Endothelial cell of umbilical vein (primary cell): ENCODE measurements at places on chromosomes 1 and 21. TPM values are rescaled to one million over a fixed set of nuclear protein-coding genes. Genes with fewer than 3 reads are reported as not detected.

KCNJ9 gene
- total RNA-seq: not detected in 2 replicates

PRAMEF12 gene
- not detected in 2 replicates for total RNA-seq

ERICH3 gene
- not detected in 2 replicates for total RNA-seq

ADAMTSL4 gene
- total RNA-seq: 0.37 and 0.73 TPM in 2 replicates

LAMB3 gene
- total RNA-seq: 0.72 and 3.1 TPM in 2 replicates

NME7 gene
- 25.0 and 25.3 TPM in 2 replicates for total RNA-seq

OR2M3 gene
- not detected in 2 replicates for total RNA-seq

AMY2A gene
- not detected in 2 replicates for total RNA-seq

SPRR1A gene
- total RNA-seq: not detected in 2 replicates

CACNA1S gene
- not detected in 2 replicates for total RNA-seq

PKLR gene
- total RNA-seq: not detected in 2 replicates

GRHL3 gene
- not detected in 2 replicates for total RNA-seq

DNA sequence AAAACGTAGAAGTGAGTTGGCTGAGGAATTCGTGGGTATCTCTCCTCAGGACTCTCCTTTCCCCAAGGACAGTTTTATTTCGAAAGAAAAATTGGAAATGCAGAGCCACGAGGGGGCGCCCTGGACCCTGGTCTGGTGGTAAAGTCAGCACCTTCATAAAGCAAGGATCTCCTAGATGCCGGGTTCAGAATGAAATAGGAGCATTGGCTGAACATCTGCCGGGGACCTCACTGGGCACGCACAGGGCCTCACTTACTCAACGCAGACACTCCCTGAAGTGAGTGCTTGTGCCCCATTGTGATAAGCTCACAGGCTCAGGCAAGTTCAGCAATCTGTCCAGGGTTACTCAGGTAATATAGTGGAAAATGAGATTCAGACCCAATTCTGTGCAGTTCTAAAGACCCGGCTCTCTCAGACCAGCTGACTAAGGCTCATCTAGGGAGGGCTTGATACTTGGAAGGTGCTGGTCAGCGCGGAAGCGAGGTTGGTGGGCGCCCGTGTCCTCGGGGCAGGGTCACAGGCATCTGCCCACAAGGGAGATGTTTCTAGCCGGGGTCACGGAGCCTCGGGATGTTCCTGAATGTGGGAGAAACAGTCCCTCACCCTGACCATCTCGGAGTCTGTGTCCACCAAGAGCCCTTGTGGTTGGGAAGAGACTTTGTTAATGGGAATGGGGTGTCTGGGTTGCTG lies 55.7 kb upstream of the ETV3 start:
- no peaks in the 10 kb centered on the region for H3K36me3 ChIP-seq
- DNase-seq: peak; percentile 61
- no peak overlapping the region for H3K4me3 ChIP-seq
- H3K27me3 ChIP-seq: peaks cover 17% of the 10 kb centered on the region
- no peak overlapping the region for H3K27ac ChIP-seq
- no peaks in the 10 kb centered on the region for H3K4me1 ChIP-seq

DNA sequence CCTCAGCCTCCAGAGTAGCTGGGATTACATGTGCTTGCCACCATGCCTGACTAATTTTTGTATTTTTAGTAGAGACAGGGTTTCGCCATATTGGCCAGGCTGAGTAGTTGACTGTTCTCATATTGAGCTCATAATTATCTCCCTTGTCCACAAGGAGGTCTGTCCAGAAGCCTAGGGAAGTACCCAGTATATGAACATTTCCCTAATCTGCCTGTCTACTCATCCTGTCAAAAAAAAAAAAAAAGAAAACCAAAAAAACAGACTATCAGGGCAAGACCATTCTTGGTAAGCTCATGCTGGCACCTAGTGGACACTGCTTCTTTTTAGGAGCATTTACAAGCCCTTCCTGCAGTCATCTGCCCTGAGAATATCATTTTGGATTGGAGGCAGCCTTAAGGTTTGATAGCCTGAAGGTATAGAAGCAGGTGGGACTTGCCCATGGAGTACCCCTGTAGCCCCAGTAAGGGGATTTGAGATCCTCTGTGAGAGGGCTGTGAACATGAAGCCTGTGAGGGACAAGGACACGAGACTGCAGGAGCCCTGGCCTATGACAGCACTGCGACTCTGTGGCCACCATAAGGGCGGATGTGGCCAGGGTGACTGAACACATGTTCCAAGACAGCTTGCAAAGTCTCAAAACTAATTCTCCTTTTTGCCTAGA lies 10.8 kb upstream of the DUSP12 start:
- DNase-seq: peak; percentile 44
- H3K36me3 ChIP-seq: no peaks in the 10 kb centered on the region
- peaks cover 3% of the 10 kb centered on the region for H3K4me1 ChIP-seq
- no peak overlapping the region for H3K27ac ChIP-seq

GRCh38 chr1:200938955-200939354 lies 44.3 kb downstream of the INAVA start:
- no peak for DNase-seq
- H3K27me3 ChIP-seq: no peaks in the 10 kb centered on the region
- no peak overlapping the region for H3K27ac ChIP-seq
- H3K4me3 ChIP-seq: no peak overlapping the region

GRCh38 chr1:29325675-29326074 lies 89.4 kb downstream of the PTPRU start:
- no peak for DNase-seq
- no peaks in the 10 kb centered on the region for H3K4me1 ChIP-seq
- H3K36me3 ChIP-seq: no peaks in the 10 kb centered on the region
- H3K4me3 ChIP-seq: no peak overlapping the region
- no peak overlapping the region for H3K27ac ChIP-seq

GRCh38 chr1:19665496-19666465 lies 1.1 kb downstream of the HTR6 start:
- peaks cover 44% of the 10 kb centered on the region for H3K27me3 ChIP-seq
- H3K4me1 ChIP-seq: no peaks in the 10 kb centered on the region
- H3K36me3 ChIP-seq: no peaks in the 10 kb centered on the region
- H3K4me3 ChIP-seq: no peak overlapping the region

GRCh38 chr1:121566346-121566745 lies 381.6 kb downstream of the SRGAP2C start:
- no peaks in the 10 kb centered on the region for H3K4me1 ChIP-seq
- DNase-seq: no peak
- H3K27ac ChIP-seq: no peak overlapping the region
- H3K4me3 ChIP-seq: no peak overlapping the region

DNA sequence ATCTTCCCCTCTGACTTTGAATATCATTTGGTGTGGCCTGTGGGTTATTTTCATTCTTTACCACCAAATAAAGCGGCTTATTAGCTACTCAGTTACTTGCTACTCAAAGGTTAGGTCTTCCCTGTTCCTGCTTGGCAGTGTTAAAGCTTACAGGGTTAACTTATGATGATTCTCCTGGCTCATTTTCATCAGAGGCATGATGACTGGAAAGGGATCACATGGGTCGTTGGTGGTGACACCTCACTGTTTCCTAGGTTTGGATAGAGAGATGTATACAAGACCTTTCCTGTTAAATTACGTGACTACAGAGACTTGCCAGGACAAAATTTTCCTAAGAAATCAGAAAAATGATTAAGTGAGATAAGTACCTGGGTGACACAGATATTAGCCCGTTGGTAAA lies 27.4 kb downstream of the MRPS6 start:
- no peaks in the 10 kb centered on the region for H3K4me1 ChIP-seq
- peaks cover 3% of the 10 kb centered on the region for H3K36me3 ChIP-seq
- no peak overlapping the region for H3K4me3 ChIP-seq

DNA sequence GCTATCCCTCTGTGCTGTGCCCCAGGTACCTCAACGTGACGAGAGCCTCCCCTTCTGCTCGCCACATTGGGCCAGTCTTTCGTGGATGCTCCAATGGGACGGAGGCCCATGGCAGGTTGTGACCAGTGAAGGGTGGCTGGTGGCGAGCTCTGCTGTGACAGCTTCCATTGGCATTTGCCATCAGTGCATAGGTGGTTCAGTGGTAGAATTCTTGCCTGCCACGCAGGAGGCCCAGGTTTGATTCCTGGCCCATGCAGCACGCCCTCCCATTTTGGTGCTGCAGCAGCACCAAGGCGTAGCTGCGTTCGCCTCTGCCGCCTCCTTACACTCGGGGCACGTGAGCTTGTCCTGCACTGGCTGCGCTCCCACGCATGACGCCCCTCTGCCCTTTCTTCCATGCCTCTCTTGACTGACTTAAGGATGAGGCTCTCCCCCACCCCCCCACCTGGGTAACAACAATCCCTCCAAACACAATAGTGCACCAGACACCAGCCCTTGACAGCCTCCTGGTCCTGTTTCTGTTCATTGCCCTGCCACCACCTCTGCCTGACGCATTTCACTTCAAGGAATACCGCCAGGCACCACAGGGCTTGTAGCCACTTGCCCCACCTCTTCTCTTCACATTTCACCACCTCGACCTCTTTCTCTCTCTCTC lies 24.7 kb upstream of the FCGR2A start:
- H3K27me3 ChIP-seq: peaks cover 2% of the 10 kb centered on the region
- H3K4me3 ChIP-seq: no peak overlapping the region
- H3K27ac ChIP-seq: no peak overlapping the region
- no peaks in the 10 kb centered on the region for H3K4me1 ChIP-seq

DNA sequence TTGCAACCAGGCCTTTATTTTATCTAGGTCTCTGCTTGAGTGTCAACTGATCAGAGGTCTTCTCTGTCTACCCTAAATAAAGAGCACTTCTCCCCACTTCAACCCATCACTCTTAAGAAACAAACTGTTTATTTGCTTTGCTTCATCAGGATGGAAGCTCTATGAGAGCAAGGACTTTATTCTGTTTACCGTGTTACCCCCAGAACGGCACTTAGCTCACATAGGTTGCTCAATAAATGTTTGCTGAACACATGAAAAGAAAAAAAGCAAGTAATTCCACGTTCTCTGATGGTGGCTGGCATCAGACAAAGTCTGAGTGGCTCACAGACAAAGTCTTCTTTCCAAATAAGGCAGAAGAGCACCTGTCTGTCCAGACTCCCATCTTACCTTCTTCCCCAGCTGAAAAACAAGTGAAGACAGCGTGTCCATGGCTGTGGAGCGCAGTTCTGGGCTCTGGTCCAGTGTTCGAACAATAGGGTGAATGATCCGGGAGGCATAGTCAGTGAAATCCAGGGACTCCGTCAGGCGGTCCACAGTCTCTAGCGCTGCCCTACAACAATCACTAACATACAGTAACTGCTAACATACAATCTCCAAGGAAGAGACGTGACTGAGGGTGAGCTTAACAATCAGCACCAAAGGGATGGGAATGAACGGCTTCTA lies 22.9 kb downstream of the ANGPTL7 start:
- no peak overlapping the region for H3K4me3 ChIP-seq
- H3K4me1 ChIP-seq: no peaks in the 10 kb centered on the region
- no peaks in the 10 kb centered on the region for H3K27me3 ChIP-seq

DNA sequence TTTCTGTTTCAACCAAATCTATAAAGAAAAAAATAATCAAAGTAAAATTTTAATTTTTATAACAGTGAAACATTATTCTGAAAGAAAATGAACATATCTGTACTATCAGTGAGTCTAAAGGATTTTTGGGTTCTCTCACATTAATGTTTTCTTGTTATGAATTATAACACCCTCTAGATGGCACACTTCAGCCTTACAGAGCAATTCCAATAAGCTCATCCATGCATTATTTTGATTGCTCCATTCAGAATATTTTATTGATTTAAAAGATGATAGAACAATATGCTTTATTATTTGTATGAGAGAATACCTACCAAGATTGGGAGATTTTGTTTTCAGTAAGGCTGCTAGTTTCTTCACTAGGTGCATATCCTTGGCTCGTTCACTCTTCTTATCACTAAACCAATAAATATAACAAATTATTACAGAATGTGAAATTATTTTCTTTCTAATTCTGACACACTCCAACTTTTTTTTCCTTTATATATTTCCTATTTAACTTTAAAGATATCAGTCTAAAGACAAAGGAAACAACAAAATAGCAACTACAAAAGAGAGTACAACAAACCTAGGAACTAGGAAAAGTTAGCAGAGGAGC lies 82.4 kb downstream of the RAB3GAP2 start:
- no peak overlapping the region for H3K27ac ChIP-seq
- peak; percentile 25 for DNase-seq
- no peak overlapping the region for H3K4me3 ChIP-seq
- no peaks in the 10 kb centered on the region for H3K4me1 ChIP-seq
- no peaks in the 10 kb centered on the region for H3K27me3 ChIP-seq
- peaks cover 15% of the 10 kb centered on the region for H3K36me3 ChIP-seq

- H3K27me3 ChIP-seq: no peaks in the 10 kb centered on the region
- no peak overlapping the region for H3K27ac ChIP-seq
- H3K36me3 ChIP-seq: no peaks in the 10 kb centered on the region
- DNase-seq: no peak
These were observed 77.4 kb upstream of the BTG3 start for GRCh38 chr21:17690078-17690494.

- H3K27ac ChIP-seq: no peak overlapping the region
- H3K4me3 ChIP-seq: no peak overlapping the region
- peaks cover 14% of the 10 kb centered on the region for H3K4me1 ChIP-seq
These were observed 53.1 kb downstream of the APP start for GRCh38 chr21:26117324-26117971.

- no peak overlapping the region for H3K4me3 ChIP-seq
- H3K4me1 ChIP-seq: no peaks in the 10 kb centered on the region
- H3K27me3 ChIP-seq: no peaks in the 10 kb centered on the region
- no peak for DNase-seq
- no peak overlapping the region for H3K27ac ChIP-seq
- H3K36me3 ChIP-seq: no peaks in the 10 kb centered on the region
These were observed 78.6 kb downstream of the RGS2 start for GRCh38 chr1:192887426-192887825.

DNA sequence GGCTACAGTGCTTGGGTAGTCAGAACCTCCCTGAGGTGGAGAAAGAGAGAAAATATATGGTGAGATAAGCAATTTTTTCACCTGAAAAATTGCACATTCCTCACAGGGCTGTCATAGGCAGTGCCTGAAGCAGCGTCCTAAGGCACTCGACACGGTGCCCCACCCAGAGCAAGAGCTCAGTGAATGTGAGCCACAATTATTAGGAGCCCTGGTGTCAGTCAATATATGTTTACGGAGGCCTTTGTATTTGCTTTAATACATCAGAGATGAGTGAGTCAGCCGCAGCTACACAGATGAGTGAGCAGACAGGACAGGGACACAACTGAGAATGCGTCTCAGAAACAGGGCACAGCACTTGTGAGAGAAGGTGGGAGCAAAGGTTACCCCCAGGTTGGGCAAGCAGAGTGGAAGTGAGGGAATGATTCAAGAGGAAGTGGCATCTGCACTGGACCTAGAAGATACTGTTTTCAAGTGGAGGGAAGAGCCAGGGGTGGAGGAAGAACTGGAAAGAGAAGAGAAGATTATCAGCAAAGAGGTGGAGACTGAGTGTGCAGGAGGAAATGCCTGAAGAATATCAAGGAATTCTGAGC lies 5.2 kb upstream of the PIGC start:
- H3K27me3 ChIP-seq: no peaks in the 10 kb centered on the region
- H3K4me3 ChIP-seq: no peak overlapping the region
- H3K4me1 ChIP-seq: peaks cover 28% of the 10 kb centered on the region

DNA sequence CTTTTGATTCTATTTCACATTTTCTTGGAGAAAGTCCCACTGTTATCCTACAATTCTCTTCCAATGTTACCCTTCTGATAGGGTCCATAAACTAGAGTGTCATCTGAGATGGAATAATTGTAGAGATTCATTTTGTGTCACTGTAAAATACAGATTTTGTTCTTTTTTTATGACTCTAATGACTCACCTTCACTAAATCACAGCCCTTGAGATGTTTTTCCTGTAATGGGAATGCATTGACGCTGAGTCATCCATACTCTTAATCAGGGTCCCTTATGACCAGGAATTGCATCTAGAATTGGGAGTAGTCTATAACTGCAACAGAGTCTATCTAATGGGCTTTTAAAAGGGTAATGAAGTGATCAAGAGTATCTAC lies 315.5 kb downstream of the TGFB2 start:
- peaks cover 26% of the 10 kb centered on the region for H3K4me1 ChIP-seq
- no peaks in the 10 kb centered on the region for H3K36me3 ChIP-seq
- H3K27me3 ChIP-seq: no peaks in the 10 kb centered on the region
- H3K27ac ChIP-seq: peak overlapping the region; percentile 64
- peak; percentile 91 for DNase-seq
- no peak overlapping the region for H3K4me3 ChIP-seq

GRCh38 chr1:162709132-162709860 lies 77.0 kb downstream of the DDR2 start:
- H3K27me3 ChIP-seq: no peaks in the 10 kb centered on the region
- H3K27ac ChIP-seq: peak overlapping the region; percentile 5
- peaks cover 27% of the 10 kb centered on the region for H3K4me1 ChIP-seq
